ENCODE measurements at places on chromosomes 2 and 18.

- no peak for DNase-seq
Observed at GRCh38 chr2:25790074-25790790, 88.1 kb downstream of the ASXL2 start.

DNA sequence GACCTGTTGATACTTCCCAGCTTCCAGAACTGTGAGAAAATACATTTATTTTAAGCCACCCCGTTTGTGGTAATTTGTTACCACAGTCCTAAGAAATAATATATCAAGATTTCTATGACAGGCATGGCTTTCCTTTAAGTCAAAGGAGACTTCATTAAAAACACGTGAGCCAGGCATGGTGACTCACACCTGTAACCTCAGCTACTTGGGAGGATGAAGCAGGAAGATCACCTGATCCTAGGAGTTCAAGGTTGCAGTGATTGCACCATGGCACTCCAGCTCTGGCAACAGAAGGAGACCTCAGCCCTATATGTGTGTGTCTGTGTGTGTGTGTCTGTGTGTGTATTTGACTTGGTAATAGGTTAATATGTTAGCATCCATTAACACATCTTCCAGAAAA lies 69.8 kb upstream of the SCN7A start:
- DNase-seq, result no peak

DNA sequence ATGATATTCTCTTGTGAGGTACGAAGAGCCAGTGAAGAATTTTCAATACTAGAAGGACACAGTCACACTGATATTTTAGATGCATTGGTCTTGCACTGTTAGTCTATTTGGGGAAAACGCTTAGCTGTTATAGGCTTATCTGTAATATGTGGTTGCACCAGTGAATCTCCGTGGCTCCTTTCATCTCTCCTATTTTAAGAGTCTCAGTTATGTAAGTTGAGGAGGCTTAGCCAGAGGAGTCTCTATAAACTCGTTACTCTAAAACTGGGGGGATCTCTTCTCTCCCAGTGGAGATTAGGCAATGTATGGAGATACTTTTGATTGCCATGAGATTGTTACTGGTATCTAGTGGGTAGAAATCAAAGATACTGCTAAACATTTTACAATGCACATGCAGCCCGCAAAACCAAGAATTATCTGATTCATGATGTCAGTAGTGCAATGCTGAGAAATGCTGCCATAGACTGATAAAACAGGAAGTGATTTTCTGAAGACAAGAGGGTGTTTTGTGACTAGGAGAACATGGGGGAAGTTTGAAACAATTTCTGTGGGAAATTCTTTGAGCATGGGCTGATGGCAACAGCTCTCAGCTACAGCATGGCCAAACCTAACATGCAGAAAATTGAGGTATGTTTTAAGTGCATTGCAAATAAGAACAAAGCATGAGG lies 339.1 kb downstream of the SOX11 start:
- DNase-seq, result no peak

DNA sequence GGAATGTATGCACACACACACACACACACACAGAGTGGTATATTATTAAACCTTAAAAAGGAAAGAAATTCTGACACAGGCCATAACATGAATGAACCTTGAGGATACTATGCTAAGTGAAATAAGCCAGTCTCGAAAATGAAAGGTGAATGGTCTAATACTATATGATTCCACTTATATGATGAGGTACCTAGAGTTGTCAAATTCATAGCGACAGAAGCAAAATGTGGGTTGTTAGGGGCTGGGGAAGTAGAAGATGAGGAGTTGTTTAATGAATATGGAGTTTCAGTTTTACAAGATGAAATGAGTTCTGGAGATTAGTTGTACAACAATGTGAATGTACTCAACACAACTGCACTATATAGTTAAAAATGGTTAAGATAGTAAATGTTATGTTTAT lies 118.1 kb downstream of the ABCA12 start:
- no peak for DNase-seq

- DNase-seq, result no peak
Observed at GRCh38 chr2:58227171-58227917, 13.8 kb downstream of the FANCL start.

DNA sequence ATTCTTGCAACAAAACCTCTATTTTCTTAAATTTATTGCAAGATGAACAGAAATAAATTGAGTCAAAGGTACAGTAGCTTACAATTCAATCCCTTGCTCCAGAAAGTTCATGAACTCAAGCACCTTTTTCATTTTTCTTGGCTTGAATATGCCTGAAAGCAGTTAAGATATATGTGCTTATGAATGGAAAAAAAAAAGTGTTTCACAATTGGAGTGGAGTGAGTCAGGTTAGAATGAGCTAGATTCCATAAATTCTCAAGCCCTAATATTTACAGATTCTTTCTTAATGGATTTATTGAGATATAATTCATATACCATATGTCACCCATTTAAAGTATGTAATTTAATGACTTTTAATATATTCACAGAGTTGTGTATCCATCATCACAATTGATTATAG lies 39.6 kb upstream of the NEMP2 start:
- DNase-seq, result no peak

GRCh38 chr18:3546106-3546505 lies 96.1 kb downstream of the TGIF1 start:
- DNase-seq, result no peak

DNA sequence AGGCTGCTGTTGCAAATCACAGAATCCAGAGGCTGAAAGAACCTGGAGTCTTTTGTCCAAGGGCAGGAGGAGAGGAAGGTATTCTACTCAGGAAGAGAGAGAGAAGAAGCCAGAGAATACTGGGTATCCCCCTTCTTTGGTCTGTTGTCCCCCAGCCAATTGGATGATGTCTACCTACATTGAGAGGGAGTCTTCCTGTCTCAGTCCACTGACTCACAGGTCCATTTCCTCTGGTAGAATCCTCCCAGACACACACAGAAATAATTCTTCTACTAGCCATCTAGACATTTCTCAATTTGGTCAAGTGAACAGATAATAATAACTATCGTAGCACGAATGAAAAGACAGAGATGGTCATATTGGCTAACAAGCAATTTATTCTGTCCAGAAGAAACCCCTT lies 416.4 kb upstream of the UBE2E3 start:
- no peak for DNase-seq

GRCh38 chr2:182553483-182553882 lies 126.6 kb upstream of the PDE1A start:
- DNase-seq, result no peak

GRCh38 chr2:239768031-239768790 lies 256.9 kb downstream of the NDUFA10 start:
- DNase-seq, result no peak

GRCh38 chr18:71223486-71223885 lies 934.6 kb downstream of the SOCS6 start:
- DNase-seq, result no peak

GRCh38 chr2:137300987-137301386 lies 535.6 kb downstream of the THSD7B start:
- DNase-seq, result no peak

- peak; percentile 13 for DNase-seq
Observed at GRCh38 chr18:35376393-35376741, 770 bp downstream of the ZNF396 start.

DNA sequence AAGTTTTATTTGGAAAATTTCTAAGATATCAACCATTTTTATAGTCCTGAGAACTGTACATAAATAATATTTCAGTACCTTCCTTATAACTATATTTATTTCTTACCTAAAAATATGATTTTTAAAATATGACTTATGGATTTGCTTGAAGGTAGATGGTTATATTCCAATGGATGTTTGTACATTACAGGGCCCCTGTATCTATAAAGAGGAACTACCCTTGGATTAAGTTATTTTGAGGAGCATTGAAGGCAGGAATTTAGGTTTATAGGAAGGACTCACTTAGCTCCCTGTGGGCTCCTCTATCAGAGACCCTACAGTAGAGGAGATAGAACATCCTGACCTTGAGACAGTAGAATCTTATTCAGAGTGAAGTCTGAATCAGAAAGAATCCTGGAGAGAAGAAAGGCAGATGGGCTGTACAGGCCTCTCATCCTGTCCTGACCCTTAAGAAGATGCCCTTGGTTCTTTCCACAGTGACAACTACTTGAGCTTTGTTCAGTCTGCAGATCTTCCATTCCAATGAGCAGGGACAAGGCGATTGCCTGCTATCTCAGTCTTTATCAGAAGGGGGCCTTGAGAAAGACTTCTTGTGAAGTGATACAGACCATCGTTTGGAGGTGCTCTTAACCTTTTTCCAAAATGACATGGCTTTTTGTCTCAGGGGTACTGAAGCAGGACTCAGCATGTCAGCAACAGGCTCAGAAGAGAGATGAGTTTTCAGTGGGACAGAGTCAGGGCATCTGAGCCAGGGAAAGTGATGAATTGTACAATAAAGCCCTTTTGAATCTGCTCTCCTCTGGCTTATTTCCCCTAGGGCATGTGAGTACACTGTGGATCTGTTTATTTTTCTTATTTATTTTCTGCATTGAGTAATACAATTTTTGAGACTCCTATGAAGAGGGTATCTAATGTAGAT lies 20.9 kb downstream of the OXER1 start:
- no peak for DNase-seq

DNA sequence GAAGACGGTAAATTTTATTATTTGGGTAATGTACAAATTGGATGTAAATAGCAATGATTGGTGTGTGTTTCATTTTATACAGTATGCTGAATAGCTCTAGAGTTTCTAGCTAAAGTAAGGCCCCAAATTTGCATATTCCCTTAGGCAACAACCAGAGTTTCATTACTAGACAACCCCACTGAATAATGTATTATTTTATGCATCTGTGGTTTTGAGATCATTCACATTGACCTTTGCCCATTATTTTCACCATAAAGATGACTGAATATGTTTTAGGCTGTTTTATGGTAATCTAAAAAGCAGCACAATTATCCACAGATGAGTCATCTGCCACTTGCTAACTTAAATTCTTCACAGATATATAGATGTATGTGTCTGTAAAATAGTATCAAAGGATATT lies 44.5 kb upstream of the C2orf74 start:
- DNase-seq, result no peak

- DNase-seq, result no peak
Observed at GRCh38 chr2:53403792-53404413, 363.7 kb upstream of the CHAC2 start.

DNA sequence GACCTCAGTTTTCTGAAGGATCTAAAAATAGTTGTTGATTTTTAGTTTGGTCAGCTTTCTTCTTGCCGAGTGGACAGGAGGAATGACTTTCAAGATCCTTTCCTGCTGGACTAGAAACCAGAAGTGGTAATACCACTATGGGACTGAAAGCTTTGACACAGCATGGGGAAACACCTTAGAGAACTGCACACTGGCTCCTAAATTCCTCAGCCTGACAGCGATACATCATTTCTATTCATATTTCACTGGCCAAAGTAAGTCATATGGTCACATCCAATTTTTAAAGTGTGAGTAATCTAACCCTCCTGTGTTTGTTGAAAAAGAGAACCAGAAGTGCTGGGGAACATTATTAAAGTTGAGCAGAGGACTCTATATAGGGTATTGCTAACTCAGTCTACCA lies 244.7 kb upstream of the MMADHC start:
- no peak for DNase-seq

DNA sequence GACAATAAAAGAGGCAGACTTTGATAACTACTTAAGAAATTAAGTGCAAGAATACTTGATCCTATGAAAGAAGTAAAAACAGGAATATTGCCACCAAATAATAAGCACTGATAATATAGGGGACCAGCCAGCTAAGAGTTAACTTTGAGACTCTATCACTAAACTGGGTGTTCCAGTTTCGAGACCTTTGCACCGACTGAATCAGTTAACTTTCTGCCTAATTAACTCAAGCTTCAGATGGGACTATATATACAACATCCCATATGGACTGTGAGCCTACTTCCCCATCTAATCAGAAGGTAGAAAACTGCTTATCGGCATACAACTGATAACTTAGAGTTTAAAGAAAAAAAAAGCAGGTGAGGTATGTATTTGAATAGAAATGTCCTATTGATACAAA lies 25.8 kb upstream of the SLC9A2 start:
- no peak for DNase-seq

- DNase-seq, result no peak
Observed at GRCh38 chr2:52886556-52886955, 881.0 kb upstream of the CHAC2 start.

DNA sequence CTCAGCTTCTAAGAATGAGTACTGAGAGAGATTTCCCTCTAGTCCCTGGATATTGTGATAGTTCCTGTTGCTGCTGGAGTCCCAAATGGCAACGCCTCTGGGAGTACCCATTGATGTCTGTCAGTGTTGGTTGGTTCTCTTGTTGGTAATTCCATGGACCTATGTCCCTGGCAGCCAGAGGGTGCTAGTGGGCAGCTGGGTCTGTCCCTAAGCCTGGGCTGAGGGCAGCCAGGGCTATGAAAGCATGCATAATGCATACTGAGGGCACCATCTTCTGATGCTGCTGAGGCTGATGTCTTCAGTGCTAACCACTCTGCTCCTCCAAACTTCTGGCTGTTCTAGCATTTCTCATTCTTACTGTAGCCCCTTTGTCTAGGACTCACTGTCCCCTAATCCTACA lies 35.9 kb downstream of the NABP1 start:
- no peak for DNase-seq

- DNase-seq, result no peak
Observed at GRCh38 chr18:2981212-2981728, 31.7 kb downstream of the LPIN2 start.

DNA sequence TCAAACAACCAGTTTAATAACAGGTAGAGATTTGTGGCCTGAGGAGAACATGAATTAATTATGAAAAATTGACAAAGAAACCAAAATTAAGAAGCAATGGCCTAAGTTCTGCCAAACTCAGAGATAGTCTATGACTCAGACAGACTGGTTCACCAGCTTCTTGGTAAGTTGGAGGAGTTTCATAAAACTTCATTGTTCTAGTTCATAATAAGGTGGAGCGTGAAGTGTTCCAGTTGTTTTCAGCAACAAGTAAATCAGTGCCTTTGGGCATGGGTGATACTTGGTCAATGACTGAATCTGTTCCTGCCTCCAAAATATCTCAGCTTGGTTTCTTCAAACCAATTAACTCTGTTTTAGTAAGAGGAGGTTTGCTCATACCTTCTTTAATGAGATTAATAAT lies 40.0 kb downstream of the SLC40A1 start:
- DNase-seq, result no peak

DNA sequence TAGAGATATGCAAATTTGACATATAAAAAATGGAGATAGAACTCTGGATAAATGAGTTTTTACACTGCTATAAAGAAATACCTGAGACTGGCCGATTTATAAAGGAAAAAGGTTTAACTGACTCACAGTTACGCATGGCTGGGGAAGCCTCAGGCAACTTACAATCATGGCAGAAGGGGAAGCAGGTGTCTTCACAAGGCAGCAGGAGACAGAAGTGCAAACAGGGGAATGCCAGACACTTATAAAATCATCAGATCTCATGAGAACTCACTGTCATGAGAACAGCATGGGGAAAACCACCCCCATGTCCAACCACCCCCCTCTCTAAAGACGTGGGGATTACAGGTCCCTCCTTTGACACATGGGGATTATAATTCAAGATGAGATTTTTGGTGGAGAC lies 1540.2 kb upstream of the SLC39A10 start:
- no peak for DNase-seq
